ENCODE measurements at places on chromosomes 3 and 15. TPM values are rescaled to one million over a fixed set of nuclear protein-coding genes. Genes with fewer than 3 reads are reported as not detected.

DNA sequence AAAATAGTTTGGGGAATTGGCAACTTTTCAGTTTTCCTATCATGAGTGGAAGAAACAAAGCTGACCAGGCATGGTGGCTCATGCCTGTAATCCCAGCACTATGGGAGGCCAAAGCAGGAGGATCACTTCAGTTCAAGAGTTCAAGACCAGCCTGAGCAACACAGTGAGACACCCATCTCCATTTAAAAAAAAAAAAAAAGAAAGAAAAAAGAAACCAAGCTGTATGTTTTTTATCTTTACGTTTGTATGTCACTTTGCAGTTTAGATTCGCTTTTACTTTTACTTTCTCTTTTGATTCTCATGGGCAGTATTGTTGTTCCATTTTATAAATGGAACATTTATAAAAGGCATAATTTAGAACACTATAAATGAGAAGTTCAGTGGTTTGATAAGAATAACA lies 31.2 kb upstream of the TNIK start:
- no peak for DNase-seq

GRCh38 chr3:61783993-61784718 lies 222.8 kb downstream of the PTPRG start:
- DNase-seq, result no peak

DNA sequence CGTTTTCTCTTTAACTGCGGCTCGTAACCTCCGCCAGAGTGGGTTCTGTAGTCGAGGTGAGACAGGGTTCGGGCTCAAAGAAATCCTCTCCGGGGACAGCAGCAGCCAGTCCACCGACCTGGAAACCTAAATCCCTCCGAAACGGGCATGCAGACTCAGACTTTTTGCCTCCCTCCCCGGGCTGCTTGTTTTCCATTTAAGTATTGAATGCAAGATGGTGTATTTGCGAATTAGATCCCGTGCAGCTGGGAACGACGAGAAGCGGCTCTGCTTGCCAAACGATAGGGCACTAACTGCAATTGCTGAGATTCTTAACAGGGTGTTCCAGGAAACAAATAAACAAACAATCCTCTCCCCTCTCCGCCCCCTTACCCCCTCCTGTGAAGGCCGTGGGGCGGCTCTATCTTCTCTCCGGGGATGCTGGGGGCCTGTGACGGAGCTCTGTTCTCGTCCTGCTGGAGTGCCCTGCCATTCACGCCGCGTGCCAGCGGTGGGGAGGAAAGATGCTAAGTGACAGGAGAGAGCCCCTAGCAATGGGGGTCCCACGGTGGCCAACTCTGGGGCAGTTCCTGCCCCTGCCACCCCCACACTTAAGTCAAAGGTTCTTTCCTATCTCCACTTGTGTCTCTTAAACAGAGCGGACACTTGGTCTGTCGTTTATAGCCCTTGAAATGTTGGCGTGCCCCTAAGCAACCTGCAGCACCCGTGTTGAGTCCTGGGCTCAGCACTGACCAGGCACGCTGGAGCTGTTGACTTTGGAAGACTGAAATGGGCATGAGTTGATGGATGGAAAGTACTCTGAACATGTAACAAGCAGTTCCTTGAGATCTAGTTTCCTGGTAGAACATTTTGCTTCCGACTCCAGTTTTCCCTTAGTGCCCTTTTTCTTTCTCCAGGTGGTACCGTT lies 1.3 kb upstream of the ETV5 start:
- DNase-seq, result no peak

DNA sequence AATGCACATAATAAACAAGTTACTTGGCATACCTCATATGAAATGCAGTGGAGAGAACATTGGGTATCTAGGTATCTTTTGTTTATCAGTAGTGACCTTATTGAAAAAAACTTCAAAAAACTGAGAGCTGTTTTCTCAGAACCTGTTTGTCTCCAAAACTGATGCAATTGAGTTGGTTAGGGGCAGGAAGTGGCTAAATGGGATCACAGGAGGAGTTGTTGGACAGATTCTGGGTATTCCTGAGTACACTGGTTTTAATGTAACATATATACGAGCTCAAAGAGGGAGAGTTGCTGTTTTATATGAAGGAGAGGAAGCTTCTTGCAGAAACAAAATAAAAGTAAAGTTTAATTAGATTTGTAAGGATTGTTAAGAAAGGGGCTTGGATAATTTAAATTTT lies 159.5 kb downstream of the C3orf70 start:
- DNase-seq, result no peak

DNA sequence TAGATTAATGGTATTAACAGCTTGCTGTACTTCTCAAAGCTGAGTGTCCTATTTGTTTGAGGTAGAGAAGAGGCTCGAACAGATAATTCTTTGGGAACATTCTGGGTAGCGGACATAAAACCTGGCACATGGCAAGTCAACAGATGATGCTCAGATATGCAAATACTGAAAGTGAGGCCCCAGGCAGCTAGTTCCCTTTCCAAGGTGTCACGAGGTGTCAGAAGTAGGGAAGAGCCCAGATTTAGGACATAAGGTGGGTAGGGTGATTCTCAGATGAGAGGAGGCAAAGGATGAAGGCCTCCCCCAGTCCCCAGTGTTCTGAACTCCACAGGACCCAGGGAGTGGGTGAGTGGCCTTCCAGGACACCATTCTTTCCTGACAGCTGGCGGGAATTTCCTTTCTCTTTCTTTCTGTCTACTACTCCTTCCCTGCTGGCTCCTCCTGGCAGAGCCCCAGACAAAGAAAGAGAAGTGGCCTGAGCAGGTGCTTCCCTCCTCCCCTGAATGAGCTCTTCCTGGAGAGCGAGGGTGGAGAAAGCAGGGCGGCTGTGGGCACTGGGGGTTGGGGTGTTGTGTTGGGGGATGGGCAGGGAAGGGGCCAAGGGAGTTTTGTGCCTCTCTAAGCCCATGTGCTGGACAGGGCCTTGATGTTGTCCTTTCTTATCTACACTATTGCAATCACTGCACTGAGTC lies 87.5 kb downstream of the CORO2B start:
- no peak for DNase-seq

DNA sequence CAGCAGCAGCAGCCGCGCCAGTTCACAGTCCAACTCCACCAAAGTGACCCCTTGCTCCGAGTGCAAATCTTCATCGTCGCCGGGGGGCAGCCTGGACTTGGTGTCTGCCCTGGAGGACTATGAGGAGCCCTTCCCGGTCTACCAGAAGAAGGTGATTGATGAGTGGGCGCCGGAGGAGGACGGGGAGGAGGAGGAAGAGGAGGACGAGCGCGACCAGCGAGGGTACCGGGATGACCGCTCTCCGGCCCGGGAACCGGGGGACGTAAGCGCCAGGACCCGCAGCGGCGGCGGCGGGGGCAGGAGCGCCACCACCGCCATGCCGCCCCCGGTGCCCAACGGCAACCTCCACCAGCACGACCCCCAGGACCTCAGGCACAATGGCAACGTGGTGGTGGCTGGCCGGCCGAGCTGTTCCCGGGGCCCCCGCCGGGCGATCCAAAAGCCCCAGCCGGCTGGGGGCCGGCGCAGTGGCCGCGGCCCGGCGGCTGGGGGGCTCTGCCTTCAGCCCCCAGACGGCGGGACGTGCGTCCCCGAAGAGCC lies 224.1 kb upstream of the IL12A start:
- DNase-seq, result no peak

DNA sequence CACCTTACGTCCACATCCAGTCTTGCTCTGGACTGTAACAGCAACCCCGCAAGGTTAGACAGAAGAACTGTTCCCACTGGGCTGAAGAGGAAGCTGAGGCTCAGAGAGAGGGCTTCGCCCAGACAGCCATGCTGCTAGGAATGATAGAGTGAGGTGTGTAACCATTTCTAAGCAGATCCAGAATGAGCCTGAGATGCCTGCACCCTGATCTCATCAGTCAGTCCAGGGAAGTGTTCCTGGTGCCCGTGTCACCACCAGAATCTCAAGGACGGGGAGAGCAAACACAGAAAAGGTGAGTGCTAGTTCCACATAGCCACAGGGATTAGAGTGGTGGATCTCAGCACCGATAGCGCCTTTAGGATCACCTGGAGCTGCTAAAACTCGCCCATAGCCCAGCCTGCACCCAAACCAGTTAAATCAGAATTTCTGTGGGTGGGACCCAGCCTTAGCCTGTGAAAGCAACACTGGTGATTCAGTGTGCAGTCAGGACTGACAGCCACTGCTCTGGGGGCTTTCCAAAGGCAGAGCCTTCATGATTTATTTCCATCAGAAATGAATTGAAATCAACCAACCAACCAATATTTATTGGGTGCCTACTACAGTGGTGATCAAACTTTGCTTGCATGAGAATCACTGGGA lies 12.3 kb downstream of the ISLR start:
- DNase-seq, result no peak

DNA sequence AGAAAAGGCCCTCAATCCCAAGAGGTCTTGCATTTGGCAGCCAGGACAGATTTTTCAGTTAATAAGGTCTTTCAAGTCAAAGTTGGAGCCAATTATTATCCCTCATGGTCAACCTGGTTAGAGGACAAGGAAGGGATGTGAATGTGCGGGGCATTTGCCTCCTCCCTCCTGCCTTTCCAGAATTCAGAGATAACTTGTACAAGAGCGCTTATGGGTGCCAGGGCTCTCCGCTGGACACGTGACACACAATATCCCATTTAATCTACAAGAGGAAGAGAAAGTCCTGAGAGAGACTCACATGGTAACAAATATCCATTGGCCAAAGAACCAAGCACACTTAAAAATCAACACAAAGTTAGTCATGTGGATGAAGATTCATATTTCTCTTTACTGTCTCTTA lies 78.5 kb upstream of the ST8SIA2 start:
- DNase-seq, result no peak

DNA sequence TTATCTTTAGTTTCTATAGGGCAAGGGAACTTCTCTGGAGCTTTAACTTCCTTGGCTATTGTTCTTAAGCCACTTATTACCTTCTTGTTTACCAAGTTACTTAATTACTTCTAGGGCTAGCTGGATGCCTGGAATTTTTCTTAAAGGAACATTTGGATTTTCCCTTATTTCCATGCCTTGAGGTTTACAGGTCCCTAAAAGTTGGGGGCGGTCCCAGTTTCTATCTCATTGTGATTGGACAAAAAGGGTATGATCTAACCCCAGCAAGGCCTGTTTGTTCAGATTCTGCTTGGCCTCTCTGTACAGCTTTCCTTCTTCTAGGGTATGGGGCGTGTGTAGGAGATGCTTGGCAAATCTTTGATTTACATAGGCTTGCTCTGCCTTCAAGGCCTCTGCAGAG lies 17.4 kb downstream of the PDHB start:
- no peak for DNase-seq

DNA sequence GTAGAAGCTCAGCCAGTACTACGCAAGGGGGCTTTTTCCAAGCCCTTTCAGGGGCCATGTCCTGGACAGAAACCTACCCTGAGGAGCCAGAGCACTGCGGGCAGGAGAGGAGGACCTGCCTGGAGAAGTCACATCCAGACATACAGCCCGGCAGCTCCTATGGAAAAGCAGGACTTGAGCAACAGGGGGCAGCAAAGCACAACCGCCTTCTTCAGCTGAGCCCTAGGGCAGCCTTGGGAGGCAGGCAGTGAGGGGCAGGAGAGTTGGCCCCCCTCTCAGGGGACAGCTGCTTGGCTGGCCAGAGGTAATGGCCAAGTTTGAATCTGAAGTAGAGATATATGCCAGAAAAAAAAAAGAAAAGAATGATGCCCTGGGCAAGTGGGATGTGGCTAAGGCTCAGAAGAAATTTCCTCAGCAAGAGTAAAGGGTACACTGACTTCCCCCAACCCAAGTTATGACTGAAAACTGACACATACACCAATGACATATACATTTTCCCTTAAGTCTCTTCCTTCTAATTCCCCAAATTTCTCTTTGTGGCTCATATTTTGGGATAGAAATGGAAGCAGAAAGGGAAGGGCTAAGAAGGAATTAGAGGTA lies 56.9 kb downstream of the CYP19A1 start:
- peak; percentile 40 for DNase-seq

DNA sequence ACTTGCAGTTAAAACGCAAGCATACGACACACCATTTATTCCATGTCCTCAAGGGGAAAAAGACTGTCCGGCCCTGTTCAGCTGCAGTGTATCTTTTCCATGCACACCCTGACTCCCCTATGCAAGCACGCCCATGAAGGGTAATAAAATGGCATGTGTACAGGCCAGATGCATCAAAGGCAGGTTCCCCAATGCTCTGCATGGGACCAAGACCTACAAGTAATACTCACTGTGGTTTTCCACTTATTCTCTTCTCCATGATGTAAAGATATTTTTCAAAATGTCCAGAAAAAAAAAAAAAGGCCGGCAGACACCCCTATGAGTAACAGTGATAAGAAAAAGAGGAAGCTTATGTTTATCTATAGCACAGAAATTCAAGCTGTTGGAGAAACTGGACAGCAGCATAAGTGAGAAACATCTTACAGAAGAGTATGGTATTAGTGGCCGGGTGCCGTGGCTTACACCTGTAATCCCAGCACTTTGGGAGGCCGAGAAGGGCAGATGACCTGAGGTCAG lies 70.8 kb downstream of the MCF2L2 start:
- DNase-seq, result no peak

- no peak for DNase-seq
Observed at GRCh38 chr3:59611649-59612443, 562.0 kb upstream of the CFAP20DC start.

GRCh38 chr3:77254967-77255831 lies 215.3 kb downstream of the ROBO2 start:
- peak; percentile 66 for DNase-seq

- no peak for DNase-seq
Observed at GRCh38 chr3:65425880-65426279, 612.8 kb downstream of the MAGI1 start.

DNA sequence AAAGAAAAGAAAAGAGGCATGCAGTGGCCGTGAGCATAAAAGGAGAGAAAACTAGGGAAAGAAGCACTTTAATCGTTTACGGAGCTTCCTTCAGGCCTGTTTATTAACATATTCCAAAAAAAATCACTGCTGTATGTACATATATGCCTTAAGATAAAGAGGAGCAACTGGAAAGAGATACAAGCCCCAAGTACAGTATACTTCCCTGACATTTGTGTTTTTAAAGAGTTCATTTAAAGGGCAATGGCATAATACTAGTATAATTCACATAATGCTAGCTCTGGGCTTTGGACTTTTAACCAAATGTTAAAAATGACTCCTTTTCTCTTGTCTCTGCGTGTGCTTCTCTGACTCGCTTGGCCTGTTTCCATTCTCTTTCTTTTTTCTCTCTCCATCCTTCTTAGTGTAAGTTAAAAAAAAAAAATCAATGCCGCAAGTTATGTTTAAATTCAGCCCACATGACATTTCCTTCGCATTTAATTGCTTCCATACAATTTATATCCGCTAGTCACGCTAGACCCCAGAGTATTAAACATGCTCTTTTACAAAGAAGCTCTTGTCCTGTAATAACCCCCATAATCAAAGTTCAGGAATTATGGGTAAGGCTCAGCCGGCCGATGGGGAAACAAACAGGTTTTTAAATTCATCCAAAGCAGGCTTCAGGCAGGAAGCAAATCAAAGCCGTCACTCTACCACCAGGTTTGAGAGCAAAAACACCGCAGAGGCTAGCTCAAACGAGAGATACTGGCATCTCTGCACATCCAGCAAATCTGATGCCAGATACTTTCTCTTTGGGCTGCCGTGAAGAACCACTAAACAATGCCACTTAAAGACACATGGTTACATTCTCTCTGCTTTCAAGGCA lies 19.4 kb downstream of the WWTR1 start:
- DNase-seq, result peak; percentile 35

- DNase-seq, result no peak
Observed at GRCh38 chr15:59245559-59245958, 38.9 kb downstream of the LDHAL6B start.

The PDCD10 gene
- 71.5 TPM for polyA plus RNA-seq

The MESP2 gene
- polyA plus RNA-seq, result 0.45 TPM

The FAM107A gene
- 4.2 TPM for polyA plus RNA-seq

The TRH gene
- polyA plus RNA-seq, result 0.12 TPM

All from left kidney (tissue), 8 donors.